ENCODE measurements at places on chromosomes 7 and 10. TPM values are rescaled to one million over a fixed set of nuclear protein-coding genes. Genes with fewer than 3 reads are reported as not detected.

Gene ZNF25
- 6.1 TPM for total RNA-seq

Gene BHLHA15
- total RNA-seq, result not detected

Gene CRTAC1
- 0.41 TPM for total RNA-seq

Gene SNCG
- total RNA-seq, result not detected

Gene OR2A1
- total RNA-seq, result not detected

Gene C10orf67
- total RNA-seq, result not detected

Gene MSS51
- total RNA-seq, result 2.2 TPM

Gene SLC29A4
- 36.3 TPM for total RNA-seq

Gene OIT3
- not detected for total RNA-seq

Gene INHBA
- total RNA-seq, result not detected

Gene GPR22
- not detected for total RNA-seq

Gene HTRA1
- total RNA-seq, result 7.9 TPM

Gene SYCE1
- total RNA-seq, result not detected

Gene WBP1L
- 168 TPM for total RNA-seq

Gene VAX1
- not detected for total RNA-seq

Gene HIPK2
- 37.0 TPM for total RNA-seq

Gene TEX36
- not detected for total RNA-seq

Gene CHRM2
- 9.4 TPM for total RNA-seq

Gene HMX2
- total RNA-seq, result 0.64 TPM

Gene ANKRD1
- not detected for total RNA-seq

Gene VIPR2
- total RNA-seq, result 2.2 TPM

Gene PARD3
- total RNA-seq, result 27.3 TPM

Gene FAM25A
- total RNA-seq, result not detected

Gene PON3
- 4.2 TPM for total RNA-seq

Gene IGFBP1
- total RNA-seq, result not detected

Gene ORC5
- total RNA-seq, result 9.2 TPM

Gene CALML5
- not detected for total RNA-seq

Gene DKK1
- 0.27 TPM for total RNA-seq

Gene TRIL
- 3.0 TPM for total RNA-seq

Gene CALCR
- not detected for total RNA-seq

Measured in transverse colon (tissue), 4 donors.